NCI-H146 (cell line): ENCODE measurements at places on chromosomes 2 and 18.

- no peak for DNase-seq
These were observed 62.5 kb downstream of the TGOLN2 start for GRCh38 chr2:85265304-85265703.

DNA sequence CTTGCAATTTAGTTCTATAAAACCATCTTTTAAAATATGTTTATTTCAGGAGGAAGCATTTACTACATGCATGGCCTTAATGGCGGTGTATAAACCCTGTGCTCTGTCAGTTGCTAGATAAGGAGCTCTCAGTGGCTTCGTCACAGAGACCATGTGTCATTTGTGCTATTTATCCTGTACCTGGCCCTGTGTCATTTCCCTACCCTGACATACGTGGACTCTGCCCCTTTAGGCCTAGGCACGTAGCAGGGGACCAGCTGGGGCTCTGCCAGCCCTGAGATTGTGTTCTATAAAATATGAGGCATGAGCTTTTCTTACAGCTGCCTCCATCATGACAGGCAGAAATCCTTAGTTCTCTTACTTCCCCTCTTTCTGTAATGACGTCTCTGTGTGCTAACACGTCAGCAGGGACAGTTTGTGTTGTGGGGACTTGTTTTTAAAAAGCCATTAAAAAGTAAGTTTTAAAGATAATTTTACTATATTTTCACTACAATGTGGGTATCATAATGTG lies 88.0 kb downstream of the ITGB1BP1 start:
- DNase-seq, result no peak

DNA sequence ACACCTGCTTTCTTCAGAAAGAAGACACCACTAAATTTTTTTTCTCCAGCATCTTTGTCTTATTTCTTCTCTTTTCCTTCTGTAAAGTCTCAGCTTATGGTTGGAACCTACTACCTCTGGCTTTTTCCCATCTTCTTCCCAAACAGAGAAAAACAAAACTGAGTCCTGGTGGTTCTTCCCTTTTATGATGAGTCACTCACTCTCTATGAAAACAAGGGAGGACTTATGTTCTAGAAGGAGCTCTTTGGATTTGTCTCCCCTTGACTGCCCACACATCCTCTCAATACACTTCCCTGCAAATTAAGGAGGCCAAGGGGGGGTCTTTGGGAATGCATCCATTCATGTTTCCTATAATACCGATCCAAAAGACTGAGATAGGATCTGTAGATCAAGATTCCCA lies 22.1 kb upstream of the MEIS1 start:
- DNase-seq, result no peak

DNA sequence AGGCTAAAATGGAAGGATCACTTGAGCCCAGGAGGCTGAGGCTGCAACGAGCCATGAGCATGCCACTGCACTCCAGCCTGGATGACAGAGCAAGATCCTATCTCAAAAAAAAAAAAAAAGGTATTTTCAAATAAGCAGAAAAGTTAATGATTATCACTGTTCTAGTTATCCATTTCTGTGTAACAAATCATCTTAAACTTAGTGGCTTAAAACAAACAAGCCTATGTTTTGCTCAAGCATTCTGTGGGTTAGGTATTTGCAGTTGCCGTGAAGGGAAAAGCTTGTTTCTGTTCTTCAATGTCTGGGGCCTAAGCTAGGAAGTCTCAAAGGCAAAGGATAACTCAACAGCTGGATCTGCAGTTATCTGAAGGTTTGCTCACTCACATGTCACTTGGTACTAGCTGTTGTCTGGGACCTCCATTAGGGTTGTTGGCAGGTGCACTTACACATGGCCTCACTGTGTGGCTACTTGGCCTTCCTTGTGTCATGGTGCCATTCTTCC lies 14.1 kb downstream of the MFF start:
- no peak for DNase-seq

DNA sequence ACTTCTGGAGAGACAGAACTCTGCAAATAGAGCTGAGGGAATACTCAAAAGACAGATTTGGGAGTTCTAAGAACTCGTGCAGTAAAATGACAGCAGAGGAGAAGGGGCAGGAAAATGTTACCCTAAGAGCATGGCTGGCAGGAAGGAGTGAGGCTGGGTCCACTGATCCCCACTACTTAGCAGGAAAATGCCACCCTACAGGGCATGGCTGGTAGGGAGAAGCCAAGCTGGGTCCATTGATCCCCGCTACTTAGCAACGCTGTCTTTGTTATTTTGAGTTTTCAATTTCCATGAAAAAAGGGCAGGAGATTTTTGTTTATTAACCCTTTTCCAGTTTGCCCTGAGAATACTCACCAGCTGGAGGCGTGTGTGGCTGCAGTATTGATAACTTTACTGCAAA lies 100.3 kb upstream of the TMEM200C start:
- DNase-seq, result no peak

- peak; percentile 39 for DNase-seq
These were observed 70.5 kb upstream of the TFCP2L1 start for GRCh38 chr2:121355488-121355887.

- DNase-seq, result no peak
These were observed 298.2 kb upstream of the COL3A1 start for GRCh38 chr2:188676010-188676400.

DNA sequence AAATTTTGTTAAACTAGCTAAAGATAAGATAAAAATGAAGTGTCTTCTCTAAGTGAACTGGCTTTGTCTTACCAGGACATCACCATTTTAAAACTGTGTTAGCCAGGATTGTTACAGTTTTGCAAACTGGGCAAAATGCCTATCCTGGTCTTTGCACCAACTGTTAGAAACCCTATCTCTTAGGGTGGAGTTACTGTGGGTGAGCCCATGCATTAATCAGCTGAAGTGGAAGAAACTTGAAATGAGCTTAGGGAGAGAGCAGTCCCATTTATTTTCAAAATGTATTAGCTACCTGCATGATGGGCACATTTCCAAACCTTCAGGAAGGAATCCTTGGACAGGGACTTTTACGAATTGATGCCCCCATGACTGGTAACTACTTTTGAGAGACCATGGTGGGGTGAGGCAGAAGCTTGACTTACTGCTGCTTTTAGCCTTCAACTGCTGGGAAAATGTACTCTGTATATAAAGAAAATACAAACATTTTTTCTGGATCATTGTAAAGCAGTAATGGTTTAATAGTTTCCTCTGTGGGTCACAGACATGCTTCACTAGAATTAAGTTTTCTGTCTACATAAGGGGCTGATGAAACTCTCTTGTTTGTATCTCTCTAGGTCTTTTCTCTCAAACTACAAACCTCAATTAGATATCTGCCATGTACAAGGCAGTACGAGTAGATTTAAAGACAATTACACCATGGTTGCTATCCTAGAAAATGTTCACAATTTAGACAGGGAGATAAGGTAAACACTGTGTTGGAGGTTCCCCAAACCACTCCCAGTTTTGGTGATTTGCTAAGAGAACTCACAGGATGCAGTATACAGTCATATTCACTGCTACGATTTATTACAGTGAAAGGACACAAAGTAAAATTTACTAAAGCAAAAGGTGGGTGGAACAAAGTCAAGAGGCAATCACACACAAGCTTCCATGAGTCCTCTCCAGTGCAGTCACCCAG lies 321.4 kb upstream of the MMADHC start:
- DNase-seq, result no peak

GRCh38 chr2:150007815-150008430 lies 420.3 kb upstream of the MMADHC start:
- no peak for DNase-seq

GRCh38 chr2:19670303-19670702 lies 231.5 kb downstream of the TTC32 start:
- DNase-seq, result no peak

- DNase-seq, result peak; percentile 93
These were observed 48.6 kb downstream of the KLHL14 start for GRCh38 chr18:32724071-32724749.

- no peak for DNase-seq
These were observed 67.9 kb downstream of the POLR1A start for GRCh38 chr2:86037795-86038192.

DNA sequence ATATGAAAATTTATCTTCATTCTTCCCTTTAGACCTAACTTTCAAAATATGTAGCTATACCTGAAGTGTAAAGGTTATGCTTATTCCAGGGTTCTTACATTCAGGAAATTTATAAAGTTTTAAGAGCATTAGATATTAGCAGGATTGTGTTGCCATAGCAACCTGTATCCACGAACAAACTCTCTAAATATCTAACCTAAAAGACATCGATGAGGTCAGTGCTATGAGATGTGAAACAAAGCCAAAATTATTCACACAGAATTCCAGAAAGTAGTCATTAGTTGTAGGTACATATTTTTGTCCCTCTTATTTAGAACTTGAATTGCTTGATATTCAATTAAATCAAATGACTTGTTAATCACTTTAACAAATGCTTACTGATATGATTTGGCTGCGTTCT lies 705.3 kb downstream of the SOCS6 start:
- DNase-seq, result no peak

DNA sequence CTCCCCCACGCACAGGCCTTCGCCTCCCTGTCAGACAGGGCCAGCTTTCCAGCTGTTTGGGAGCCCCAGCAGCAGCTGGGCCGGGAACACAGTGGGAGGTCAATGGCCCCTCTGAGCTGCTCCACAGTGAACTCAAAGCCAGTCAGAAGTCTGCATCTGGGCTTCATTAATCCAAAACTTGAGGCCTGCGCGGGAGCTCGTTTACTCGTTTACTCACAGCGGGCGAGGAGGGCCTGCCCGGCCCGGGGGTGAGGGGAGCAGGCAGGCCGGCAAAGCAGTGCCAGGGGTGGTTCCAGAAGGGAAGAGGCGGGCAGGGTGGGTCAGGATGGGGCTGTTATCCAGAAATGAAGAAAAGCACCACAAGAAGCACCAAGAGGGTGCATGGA lies 36.8 kb upstream of the SEMA4C start:
- no peak for DNase-seq

DNA sequence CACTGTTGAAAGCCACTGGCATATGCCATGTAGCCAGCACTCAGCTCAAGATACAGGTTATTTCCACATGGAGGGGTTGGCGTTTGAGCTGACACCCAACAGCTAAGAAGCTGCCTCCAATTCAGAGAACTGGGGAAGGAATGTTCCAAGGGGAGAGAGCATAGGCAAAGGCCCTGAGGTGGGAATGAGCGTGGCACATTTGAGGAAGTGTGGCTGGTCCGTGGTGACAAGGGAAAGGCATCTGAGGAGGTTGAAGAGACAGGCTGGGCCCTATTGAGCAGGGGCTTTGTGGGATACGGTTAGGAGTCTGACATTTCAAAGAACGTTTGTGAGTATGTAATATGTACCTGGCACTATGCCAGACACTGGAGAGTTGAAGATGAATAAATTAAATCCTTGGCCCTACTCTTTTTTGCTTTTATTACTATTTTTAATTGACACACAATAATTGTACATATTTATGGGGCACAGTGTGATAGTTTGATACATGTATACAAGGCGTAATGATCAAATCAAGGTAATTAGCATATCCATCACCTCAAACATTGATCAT lies 27.6 kb upstream of the TMBIM1 start:
- peak; percentile 9 for DNase-seq

GRCh38 chr2:121080013-121080772 lies 204.8 kb downstream of the TFCP2L1 start:
- DNase-seq, result peak; percentile 53

DNA sequence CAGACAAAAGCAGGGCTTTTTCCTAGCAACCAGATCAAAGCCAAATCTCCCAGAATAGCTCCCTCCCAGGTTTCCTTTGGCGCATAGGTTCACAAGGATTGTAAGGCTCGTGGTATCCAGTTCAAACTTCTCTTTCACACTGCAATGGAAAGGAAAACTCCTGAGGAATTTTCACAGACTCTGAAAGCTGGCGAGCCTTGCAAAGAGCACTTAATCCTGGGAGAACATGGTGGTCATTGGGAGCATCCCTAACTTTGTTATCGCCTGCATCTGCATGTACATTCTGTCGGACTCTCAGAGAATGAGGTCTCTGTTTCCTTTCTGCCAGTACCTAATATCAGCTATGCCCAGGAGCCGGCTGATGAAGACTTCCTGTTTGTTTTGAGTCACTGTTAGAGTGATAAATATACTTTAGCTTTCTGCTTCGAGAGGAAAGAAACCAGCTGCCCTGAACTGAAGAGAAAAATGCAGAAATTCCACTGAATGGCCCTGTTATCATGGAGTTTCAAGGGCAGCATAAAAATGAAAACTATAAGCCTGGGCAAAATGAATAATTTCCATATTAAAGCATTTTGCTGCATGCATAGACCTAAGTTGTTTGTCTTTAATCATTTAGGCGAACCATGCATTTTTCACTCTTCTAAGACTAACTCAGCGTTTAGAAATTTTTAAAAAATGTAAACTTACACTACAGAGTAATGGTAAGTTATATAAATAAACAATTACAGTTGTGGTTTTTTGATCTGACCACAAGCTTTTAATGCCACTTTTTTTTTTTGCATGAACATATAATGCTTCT lies 76.4 kb upstream of the ZEB2 start:
- DNase-seq, result no peak

DNA sequence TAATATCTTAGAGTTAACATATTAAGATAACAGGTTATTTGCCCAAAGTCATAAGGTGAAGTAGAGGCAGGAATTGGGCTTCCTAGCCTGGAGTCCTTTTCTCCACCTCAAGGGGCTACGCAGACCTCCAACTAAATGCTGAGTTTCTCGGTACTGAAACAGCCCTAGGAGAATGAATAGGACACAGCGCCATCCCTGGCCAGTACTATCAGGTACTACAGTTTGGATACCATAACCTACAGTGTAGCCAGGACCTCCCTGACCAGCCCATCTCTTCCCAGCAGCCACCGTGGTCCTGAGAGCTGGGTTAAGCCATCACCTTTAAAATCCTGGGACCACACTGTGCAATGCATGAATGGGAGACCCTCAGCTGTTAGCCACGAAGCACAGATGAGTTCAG lies 15.7 kb downstream of the CASP8 start:
- no peak for DNase-seq

DNA sequence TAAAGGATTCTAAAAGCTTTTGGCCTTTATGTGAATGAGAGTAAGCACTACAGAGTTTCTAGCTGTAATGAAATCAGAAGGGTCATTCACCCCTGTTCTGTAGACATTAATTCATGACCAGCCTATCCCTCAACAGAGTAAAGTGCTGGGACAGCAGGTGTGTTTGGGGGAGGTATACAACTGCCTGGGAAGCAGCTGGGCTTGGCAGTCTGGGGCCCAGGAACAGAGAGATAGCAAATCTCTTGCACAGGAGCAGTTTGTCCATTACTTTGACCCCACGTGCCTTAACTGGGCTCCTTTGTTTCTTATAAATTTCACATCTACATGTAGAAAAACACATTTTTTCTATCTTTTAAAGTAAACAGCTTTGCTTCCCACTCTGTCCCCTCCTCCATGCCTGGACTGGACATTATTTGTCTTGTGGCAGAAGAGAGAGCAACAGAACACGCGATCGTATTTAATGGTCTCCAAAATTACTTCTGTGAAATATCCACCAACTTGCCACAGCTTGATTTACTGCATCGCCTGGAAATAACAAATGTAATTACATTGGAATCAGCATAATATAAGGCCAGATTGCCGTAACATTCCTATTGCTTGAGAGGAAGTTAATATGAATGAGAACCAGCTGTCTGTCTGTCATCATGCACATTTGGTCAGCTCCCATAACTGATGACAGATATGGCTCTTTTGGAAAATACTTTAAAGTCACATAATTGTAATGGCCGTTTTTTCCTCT lies 263.8 kb downstream of the RBM43 start:
- no peak for DNase-seq

GRCh38 chr2:226405465-226405864 lies 394.2 kb downstream of the IRS1 start:
- DNase-seq, result no peak
